PC-9 (cell line): ENCODE measurements at places on chromosomes 3 and 15. TPM values are rescaled to one million over a fixed set of nuclear protein-coding genes. Genes with fewer than 3 reads are reported as not detected.

DNA sequence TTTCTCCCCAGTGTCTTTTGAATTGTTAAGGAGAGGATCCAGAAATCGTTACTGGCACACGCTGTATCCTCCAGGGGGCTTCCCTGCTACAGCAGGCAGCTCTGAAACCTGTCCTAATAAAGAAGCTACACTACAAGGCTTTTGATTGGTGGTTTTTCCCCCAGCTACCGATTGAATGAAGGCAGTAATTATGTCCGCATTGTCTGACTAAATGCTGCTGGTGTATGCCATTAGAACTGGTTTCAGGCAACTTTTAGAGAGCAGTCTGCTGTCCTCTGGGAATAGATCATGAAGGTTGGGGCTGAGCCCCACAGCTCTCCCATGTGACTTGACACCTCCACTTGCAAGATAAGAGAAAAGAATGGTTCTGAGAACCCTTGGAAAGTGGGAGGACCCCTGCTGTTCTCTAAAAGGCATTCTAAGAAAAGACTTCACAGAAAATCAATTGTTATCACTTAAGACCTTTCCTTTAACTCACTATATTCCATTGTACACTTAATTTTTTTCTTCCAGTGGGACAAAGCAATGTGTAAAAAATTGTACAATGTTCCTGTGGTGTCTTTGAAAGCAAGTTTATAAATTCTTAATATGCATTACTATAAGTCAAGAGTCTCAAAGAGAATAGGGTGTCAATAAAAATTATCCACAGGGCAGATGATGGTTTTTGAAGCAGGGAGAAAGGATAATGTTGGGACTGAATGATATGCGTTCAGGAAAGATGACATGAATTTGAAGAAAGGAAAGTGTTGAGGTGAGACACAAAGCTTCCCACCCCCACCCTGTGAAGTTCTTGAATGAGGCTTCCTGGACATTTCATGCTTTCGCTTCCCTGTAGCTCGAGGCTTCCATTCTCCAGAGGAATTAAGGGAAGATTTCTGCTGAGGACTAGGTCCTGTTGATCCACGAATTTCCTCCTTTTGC, 53.0 kb upstream of the DAZL start:
- no peak for DNase-seq
- H3K4me3 ChIP-seq, result no peak overlapping the region
- no peaks in the 10 kb centered on the region for H3K36me3 ChIP-seq
- no peak overlapping the region for H3K27ac ChIP-seq
- no peaks in the 10 kb centered on the region for H3K27me3 ChIP-seq
- H3K4me1 ChIP-seq, result peaks cover 13% of the 10 kb centered on the region

DNA sequence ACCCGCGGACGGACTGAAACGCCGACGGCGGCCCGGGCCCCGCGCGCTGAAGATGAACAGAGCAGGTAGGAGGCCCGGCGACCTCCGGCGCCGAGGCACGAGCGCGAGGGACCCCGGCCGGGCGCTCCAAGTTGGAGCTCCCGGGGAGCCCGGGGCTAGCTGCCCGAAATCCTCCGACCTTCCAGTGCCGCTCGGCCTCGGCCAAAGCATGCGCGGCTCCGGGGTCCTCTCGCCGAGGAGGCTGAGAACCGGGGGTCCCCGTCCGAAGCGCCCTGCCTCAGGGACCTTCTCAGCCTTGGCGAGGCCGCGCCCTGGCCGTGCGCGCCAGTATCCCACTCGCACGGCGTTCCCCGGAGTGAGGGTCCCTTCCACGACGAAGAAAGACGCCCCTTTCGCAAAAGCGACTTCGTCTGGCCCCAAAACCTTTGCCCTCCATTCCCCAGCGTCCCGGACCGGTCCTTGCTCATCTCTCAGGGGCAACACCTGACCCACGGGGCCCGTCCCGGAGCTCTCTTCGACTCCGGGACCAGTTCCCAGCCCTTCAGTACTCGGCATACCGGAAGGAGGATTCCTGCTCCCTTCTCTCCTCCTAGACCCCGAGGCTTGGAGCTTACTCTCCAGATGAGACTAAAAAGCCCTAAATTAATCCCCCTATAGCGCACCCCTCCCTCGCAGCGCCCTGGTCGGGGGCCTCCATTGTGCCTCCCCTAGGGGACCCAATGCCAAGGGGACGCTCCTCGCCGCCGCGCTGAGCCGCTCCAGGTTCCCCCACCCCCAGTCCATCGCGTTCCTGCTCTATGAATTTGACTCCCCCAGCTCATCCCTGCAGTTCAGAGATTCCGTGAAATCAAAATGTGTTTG, 7.7 kb upstream of the FGD5 start:
- no peaks in the 10 kb centered on the region for H3K36me3 ChIP-seq
- H3K27me3 ChIP-seq, result 0 out of 2 replicates have a peak, but pooled peaks cover 4% of the 10 kb centered on the region

DNA sequence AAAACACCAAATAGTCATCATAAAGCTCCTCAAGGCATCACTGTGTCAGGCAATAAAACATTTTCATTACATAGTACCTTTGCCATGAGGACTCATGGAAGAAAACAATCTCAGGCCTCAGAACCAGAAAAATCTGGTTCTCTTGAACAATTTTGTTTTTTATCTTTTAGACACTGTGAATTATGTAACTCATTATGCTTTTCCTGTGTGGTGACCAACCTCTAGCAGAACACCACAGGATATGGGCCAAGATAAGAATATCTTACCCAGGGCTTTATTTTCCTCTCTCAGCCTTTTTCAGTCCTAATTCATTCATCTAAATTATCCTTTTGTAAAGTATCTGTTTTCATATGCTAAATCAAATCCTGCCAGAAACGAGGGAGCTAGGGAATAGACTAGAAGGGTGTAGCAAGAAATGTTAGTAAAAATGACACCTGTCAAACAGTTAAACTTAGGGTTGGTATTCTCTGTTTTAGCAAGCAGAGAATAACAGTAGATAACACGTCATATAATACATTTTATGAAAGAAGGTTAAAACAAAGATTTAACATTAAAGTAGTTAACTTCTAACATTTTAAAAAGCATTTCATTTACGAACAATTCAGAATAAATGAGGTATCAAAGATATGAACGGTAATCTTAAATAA, 111.1 kb downstream of the FBXL22 start:
- no peak overlapping the region for H3K27ac ChIP-seq
- DNase-seq, result no peak
- H3K36me3 ChIP-seq, result no peaks in the 10 kb centered on the region

The TICRR gene
- 17.8 and 23.6 TPM in 2 replicates for total RNA-seq

The C2CD4A gene
- total RNA-seq, result 0.09 TPM in 1 of 2 replicates, not detected in the other

The ISLR2 gene
- 0.15 and 0.25 TPM in 2 replicates for total RNA-seq

The STXBP5L gene
- not detected in 2 replicates for total RNA-seq
